ENCODE measurements at places on chromosomes 7 and 10.

GRCh38 chr10:16770670-16771069, 46.6 kb downstream of the RSU1 start:
- no peak for DNase-seq

- no peak for DNase-seq
Measured at GRCh38 chr7:2283074-2283473, 31.2 kb downstream of the SNX8 start.

DNA sequence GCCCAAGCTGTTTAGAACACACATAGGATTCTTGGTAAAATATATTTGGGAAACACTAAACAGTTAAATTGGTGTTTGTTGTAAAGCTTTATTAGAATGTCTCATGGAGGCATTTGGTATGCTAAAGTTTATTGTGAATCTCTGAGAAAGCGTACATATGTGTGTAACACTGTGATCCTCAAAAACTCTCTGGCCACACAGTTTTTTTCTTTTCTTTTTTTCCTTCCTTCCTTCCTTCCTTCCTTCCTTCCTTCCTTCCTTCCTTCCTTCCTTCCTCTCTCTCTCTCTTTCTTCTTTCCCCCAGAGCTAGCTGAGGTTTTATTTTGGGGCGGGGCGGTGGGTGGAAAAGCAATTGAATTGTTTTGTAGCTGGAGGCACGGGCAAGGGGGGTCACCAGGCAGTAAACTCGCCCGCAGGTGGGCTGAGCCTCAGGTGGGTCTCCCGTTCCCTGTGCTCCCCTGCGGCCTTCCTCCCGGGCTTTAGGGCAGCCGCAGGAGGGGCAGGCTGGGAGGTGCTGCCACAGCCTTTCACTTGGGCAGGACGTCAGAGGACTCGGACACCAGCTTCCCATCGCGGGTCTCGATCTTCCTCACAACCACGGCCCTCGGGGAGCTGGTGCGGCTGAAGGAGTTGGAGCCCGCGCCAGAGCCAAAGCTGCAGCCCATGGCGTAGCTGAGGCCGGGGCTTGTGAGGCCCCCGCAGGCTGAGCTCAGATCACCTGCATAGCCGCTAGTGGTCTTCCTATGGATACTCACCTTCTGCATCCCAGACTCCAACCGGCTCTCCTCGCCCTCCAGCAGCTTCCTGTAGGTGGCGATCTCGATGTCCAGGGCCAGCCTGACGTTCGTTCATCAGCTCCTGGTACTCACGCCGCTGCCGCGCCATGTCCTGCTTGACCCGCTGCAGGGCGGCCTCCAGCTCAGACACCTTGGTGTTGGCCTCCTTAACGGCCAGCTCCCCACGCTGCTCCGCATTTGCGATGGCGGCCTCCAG, 459.0 kb downstream of the GATA3 start:
- DNase-seq = no peak

- no peak for DNase-seq
Measured at GRCh38 chr7:967361-968082, 7.8 kb downstream of the COX19 start.

DNA sequence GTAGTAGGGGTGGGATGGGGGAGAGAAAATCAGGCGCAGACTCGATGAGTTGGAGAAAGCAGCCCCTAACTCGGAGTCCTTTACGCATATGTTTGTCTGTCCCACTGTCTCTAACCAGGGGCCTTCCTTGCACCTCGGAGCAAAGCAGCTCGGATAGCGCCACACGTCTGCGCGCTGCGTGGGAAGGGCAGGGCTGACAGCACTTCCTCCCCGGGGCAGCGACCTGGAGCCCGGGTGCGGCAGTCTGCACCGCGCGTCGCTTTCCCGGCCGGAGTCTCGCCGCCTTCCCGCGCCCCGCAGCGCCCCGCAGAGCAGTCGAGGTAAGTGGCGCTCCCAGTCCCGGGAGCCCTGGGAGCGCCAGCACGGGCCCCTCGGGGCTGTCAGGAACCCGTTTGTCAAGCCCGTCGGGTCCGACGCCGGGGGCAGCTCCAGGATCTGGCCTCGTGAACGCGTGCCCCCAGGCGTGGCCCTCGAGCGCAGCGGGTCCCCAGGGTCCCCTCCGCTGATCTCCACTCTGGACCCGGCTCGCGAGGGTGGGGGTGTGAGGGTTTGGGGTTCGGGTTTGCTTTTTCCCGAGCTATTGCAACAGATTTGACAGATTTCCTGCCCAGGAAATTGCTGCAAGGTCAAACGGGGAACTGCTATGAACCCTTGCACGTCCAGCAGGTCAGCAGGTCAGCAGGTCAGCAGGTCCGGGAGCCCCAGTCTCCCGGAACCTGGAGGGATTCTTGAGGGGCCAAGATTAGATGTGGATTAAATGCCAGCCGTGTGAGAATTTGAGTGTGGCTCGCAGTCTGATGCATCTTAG, 597 bp downstream of the APBB1IP start:
- peak; percentile 58 for DNase-seq

DNA sequence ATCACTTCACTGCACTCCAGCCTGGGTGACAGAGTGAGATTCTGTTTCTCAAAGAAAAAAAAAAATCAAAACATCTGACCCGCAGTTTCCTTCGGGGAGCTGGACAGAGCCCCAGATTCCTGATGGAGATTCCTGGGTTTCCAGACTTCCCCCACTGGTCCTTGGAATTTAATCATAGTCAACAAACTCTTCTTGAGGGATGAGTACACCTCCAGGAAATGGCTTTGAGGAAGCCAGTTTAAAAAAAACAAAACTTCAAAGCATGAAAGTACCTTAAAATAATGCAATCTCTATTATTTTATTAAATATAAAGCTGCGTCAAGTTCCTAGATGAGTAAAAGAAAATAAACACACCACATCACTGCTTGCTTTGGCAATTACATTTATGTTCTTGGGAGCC, 1.2 kb upstream of the MAD1L1 start:
- no peak for DNase-seq

DNA sequence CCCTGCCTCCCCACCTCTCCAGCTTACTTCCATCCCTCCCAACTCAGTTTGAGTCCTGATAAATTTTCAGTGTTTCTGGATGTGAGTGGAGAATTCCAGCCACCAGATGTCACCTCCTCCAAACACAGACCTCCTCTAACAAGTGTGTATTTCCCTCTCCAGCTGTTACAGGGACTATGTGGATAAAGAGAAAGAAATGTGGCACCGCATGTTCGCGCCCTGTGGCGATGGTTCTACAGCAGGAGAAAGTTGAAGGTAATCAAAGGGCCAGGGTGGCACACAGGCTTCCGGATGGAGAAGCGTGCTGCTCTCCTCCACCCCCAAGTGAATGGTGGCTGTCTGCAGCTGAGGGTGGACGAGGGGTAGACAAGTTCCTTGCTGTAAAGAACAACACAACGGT, 14.7 kb downstream of the FKBP6 start:
- no peak for DNase-seq

GRCh38 chr10:78214955-78215354, 181.3 kb downstream of the RPS24 start:
- no peak for DNase-seq

- DNase-seq = no peak
Measured at GRCh38 chr10:14296065-14296709, 34.5 kb downstream of the FRMD4A start.

GRCh38 chr7:91249506-91250233, 14.6 kb upstream of the FZD1 start:
- DNase-seq = no peak

DNA sequence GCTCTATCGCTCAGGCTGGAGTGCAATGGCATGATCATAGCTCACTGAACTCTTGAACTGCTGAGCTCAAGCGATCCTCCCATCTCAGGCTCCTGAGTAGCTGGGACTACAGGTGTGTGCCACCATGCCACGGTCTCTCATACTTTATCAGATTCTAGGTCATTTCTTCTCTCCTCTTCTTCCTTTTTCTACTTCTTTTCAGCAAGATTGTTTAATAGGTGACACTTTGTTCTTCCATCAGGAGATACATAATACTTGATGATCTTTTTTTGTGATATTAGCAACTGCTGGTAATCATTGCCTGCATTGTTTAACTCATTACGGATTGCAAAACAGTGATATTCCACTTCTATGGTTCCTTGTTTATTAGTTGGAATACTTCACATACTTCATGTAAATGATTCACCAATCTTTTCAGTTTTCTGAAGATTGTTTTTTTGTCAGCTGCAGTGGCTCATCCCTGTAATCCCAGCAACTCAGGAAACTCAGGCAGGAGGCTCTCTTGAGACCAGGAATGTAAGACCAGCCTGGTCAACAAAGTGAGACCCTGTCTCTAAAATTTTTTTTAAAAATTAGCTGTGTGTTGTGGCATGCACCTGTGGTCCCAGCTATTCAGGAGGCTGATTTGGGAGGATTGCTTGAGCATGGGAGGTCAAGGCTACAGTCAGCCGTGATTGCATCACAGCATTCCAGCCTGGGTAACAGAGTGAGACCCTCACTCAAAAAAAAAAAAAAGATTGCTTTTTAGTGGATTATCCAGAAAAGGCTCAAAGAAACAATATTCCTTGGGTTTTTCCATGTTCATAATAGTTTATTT, 36.2 kb upstream of the CHST3 start:
- DNase-seq = no peak

DNA sequence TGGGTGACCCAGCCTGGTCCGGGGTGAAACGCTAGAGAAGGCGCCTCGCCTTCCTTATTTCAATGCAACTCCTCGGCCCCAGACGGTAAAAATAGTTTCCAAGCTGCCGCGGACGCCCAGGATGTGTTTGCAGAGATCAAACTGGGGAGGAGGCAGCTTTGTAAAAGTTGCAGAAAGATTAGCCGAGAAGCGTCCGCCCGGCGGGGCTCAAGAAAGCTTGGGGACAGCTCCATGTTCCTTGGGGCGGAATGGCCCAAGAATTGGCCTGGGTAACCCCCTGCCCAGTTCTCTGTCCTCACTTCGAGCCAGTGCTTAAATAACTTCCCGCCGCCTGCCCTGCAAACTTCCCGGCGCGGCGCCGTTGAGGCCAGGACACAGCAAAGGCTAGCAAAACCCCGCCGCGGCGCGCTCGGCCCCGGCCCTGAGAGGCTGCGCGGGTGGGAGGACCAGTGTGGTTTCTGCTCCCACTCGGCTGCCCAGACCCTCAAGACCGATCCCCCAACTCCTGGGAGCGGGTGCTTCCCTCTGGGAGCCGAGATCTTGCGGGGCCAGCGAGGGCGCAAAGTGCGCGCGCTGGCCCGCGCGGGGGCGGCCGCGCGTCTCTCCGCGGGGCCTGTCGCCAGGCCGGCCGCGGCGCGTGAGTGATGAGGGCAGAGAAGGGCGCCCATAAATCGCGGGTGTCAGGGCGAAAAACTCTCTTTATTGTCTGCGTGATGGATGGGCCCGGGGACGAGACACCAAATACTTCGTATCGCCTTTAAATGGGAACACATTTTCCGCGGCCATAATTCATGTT, 6.3 kb upstream of the ZNF503 start:
- no peak for DNase-seq

- no peak for DNase-seq
Measured at GRCh38 chr7:139423091-139423490, 60.4 kb downstream of the KLRG2 start.

DNA sequence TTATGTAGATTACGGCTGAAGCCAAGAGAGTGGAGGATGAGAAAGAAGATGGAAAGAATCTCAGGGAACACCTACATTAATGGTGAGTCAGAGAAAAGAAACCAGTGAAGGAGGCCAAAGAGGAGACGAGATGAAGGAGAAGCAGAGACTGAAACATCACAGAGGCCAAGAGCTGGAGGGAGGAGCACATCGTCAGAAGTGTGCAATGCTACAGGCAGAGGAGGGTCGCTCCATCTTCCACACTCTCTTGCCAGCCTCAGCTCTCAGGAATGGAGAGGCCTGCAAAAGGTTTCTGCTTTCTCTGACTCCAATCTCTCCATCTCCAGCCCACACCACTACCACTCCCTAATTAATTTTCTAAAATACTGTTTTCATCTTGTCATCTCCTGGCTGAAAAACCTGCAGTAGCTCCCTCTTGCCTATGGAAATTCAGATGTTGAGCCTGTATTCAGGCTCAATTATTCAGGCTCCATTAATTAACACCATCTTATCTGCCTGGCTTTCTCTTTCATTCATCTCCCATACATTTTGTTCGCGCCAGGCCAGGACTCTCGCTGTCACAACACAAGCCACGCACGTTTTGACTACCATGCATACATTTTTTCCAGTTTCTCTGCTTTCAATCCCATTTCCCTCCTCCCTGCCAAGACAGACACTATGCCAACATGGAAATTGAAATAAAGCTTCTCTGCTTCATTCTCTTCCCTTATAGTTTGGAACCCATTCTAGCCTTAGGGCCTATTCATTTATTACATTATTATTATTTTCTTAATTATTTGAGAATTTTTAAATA, 165.8 kb downstream of the INHBA start:
- DNase-seq = no peak

DNA sequence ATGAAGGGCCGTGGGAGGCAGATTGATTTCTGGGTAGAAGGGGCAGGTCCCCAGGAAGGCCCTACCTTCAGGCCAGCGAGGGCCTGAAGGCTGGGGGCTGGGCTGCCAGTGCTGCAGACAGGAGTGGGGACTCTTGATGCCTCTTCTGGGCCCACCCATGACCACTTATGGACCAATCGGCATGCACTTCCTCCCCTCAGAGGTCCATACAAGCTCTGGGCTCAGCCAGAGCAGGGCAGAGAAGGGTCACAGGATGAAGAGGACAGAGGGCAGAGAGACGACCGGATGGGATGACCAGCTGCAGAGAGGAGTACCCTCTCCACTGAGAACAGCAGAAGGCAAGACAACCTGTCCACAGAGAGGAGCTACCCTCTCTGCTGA, 120.1 kb downstream of the DYNC2I1 start:
- DNase-seq = no peak

- DNase-seq = no peak
Measured at GRCh38 chr7:114835861-114836260, 86.0 kb upstream of the MDFIC start.

GRCh38 chr10:11197266-11197712, 179.6 kb downstream of the CELF2 start:
- no peak for DNase-seq

GRCh38 chr7:158944950-158945349, 88.6 kb downstream of the DYNC2I1 start:
- DNase-seq = no peak

DNA sequence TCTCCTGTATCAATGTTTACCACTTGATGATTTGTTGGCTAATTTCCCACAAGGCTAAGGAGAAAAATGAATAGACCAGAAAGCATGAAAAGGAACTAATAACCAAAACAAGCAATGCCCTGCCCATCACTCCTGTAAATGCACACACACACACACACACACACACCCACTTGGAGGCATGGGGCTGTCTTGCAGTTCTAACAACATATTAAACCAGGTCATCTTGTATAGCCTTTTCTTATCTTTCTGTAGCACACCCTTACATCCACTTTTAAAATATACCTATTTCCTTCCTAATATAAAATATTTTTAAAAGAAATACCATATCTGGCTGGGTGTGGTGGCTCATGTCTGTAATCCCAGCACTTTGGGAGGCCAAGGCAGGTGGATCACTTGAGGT, 105.3 kb downstream of the CTTNBP2 start:
- no peak for DNase-seq

- DNase-seq = peak; percentile 74
Measured at GRCh38 chr10:71727738-71728737, 8.5 kb upstream of the C10orf105 start.

DNA sequence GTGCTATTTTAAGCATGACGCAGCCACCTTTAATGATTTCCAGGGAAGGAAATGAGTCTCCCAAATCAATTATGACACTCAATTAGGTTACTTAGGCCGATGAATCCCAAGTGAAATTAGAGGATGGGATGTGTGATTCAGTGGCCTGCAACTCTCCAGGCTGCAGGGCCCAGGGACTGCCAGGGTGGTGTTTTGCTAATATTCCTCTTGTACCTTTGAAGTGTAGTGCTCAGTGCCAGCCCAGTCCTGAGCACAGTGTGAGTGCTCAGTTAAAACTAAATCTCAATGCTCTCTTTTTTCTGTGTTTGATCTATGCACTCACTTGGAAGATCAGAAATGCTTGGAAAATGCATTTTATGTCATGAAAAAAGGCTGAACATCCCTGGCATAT, 51.6 kb downstream of the SEM1 start:
- DNase-seq = no peak
